ENCODE measurements at places on chromosomes 5 and 9.

DNA sequence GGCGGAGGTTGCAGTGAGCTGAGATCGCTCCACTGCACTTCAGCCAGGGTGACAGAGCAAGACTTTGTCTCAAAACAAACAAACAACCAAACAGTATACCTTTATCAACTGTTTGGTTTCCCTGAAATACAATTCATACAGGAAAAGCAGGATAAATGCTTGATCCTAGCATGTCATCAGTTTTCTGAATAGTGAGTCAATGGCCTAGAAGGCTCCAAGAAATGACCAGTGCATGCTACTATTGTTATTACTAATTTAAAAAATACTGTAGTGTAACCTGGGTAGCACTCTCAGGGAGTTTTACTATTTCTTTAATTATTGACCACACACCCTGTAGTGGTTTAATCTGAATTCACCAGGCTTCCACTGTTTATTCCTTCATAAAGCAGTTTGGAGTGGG lies 101.0 kb upstream of the PTPN3 start:
- no peak for DNase-seq

DNA sequence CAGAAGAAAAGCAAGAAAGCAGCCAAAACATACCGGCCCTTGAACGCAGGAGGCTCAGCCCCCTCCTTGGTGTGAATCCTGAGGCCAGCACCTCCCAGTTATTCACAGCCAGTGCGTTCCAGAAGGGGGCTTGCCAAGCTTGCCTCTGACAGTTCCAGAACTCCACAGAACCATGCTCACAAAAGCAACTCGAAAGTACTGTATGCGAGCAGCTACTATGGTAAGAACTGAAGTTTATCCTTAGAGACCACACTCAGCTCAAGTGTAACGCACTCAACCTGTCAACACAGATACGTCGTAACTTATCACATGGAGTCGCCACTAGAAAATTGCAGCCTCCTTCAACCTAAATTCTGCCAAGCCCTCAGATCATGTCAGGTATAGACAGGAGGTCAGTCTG lies 1.4 kb downstream of the UBAC1 start:
- DNase-seq: no peak

GRCh38 chr5:31383734-31384133 lies 148.2 kb downstream of the DROSHA start:
- no peak for DNase-seq

DNA sequence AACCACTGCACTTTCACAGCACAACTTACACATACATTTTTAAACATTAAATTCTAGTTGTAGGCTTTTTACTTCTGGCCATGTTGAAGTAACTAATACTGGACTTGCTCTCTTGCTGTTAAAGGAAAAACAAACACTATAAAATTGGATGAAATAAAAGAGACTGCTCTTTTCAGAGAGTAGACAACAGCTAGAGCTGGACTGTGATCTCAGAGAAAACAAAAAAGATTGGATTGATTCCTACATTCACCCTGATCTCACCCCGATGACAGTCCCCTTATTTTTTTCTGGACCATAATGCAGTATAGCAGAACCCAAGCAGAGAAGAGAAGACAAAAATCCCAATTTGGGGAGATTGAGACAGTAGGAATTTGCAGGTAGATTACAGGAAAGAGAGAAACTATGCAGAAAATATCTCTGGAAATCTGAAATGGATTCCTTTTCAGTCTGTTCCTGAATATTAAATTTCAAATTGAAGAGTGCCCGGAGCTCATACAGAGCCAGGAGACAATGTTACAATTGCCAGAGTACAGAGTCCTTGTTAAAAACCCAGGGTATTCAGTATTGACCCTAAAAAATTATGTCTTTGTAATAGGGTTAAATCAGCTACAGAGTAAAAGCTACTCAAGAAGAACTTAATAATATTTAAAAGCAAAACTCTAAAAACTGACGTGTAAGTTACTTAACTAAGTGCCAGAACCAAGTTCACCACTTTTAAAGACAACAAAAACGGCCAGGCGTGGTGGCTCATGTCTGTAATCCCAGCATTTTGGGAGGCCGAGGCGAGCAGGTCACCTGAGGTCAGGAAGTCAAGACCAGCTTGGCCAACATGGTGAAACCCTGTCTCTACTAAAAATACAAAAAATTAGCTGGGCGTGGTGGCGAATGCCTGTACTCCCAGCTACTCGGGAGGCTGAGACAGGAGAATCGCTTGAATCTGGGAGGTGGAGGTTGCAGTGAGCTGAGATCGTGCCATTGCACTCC lies 208.6 kb downstream of the MPDZ start:
- DNase-seq: no peak

DNA sequence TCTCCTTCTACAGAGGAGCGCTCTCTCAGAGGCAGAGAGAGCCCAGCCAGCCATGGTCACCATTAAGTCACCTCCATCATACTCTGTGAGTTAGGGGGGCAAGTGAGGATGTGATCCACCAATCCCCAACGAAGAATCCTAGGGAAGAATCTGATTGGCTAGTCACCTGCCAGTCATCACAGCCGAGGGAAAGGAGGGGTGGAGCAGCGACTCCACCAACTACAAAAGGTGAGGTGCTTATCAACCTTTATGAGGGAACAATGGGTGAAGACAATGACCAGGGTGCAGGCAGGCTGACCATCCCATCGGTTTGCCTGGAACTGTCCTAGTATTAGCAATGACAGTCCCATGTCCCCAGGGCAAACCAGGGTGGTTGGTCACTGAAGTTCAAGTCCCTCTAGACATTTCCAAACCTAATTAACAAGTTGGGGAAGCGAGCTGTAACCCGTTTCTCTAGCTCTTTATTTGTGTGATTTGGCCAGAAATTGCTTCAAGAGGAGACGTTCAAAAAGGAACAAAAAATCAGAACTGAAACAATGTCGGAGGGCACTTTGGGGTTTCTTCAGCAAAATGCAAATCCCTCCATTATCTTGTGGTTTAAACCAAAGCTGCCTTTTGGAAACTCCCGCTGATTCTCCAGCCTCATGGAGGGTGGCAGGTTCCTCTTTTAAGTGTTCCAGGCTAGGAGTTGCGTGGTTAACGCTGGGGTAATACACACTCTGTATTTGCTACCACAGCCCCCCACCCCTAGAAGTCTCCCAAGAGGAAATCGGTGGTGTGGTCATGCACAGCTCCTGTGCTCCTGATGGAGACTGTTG lies 18.8 kb upstream of the FCN1 start:
- no peak for DNase-seq
